H1 (cell line): ENCODE measurements at places on chromosomes 5 and 9. TPM values are rescaled to one million over a fixed set of nuclear protein-coding genes. Genes with fewer than 3 reads are reported as not detected.

CDO1 gene
- 25.4 and 26.1 TPM in 2 replicates for total RNA-seq

WDR36 gene
- 41.8 and 43.7 TPM in 2 replicates for total RNA-seq

- no peak for DNase-seq
Measured at GRCh38 chr9:79104216-79104615, 467.5 kb upstream of the TLE4 start.

DNA sequence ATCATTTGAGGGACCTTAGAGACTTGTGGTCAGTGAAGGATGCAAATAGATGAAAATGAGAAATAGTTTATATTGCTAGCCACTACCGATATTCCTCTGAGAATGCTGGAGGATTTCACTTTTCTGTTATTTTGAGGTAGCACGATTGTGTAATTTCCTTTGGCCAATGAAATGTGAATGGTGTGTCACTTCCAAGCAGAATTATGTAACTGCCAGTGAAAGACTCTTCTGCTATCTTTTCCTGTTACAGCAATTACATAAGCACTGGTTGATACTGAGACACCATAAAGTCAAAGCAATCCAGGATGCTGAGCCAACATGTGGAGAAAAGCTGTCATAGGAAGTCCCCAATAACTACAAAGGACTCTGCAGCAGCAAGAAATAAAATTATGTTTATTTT, 3.6 kb upstream of the PCDHA2 start:
- no peak for DNase-seq

DNA sequence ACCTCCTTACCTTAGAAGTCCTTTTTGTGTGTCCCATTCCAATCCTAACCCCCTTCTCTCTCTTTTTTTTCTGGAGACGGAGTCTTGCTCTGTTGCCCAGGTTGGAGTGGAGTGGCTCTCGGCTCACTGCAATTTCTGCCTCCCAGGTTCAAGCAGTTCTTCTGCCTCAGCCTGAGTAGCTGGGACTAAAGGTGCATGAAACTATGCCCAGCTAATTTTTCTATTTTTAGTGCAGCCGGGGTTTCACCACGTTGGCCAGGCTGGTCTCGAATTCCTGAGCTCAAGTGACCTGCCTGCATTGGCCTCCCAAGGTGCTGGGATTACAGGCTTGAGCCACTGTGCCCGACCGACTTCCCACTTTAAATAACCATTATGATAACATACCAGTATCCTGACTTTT, 17.5 kb downstream of the TMEM38B start:
- no peak for DNase-seq

- no peak for DNase-seq
Measured at GRCh38 chr5:173018358-173018757, 34.8 kb downstream of the ATP6V0E1 start.

DNA sequence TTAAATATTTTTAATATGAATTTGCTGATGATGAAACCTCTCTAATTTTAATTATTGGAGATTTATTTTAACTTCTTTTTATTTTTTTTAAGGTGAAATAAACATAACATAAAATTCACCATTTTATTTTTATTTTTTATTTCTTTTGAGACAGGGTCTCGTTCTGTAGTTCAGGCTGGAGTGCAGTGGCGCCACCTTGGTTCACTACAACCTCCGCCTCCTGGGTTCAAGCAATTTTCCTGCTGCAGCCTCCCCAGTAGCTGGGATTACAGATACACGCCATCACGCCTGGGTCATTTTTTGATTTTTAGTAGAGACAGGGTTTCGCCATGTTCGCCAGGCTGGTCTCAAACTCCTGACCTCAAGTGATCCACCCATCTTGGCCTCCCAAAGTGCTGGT, 402.9 kb downstream of the PRR16 start:
- DNase-seq, result no peak

DNA sequence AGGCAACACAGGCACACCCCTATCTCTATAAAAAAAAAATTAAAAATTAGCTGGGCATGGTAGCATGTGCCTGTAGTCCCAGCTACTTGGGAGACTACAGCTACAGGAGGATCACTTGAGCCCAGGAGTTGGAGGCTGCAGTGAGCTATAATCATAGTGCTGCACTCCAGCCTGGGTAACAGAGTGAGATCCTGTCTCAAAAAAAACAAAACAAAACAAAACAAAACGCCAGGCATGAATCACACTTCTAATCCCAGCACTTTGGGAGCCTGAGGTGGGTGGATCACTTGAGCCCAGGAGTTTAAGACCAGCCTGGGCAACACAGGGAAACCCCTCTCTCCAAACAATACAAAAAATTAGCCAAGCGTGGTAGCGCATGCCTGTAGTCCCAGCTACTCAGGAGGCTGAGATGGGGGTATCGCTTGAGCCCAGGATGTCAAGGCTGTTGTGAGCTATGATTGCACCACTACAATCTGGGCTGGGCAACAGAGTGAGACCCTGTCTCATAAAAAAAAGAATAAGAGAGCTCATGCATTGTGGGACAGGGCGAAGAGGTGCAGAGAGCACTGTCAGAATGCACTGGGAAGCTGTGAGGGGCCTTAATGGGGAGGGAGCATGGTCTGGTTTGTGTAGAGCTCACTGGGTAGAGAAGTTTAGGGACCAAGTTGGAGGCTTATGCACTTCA, 8.4 kb upstream of the SAP30L start:
- no peak for DNase-seq

GRCh38 chr5:58122848-58123392, 337.0 kb downstream of the PLK2 start:
- DNase-seq, result no peak

DNA sequence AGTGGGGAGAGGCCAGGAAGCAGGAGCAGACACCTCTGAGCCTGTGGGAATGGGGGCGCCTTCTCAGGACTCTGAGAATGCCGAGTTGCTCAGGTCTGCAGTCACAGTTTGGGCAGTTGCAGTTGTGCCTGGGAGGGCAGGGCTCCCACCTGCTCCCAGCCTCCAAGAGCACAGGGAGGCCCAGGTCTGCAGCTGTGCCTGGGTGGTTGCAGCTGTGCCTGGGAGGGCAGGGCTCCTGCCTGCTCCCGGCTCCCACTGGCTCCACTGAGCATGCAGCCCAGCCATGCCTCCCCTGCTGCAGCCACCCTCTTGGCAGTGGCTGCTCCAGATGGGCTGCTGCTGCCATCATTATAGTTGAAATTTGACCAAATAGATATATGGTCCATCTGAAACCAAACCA, 1062.8 kb upstream of the ACO1 start:
- no peak for DNase-seq

- peak; percentile 94 for DNase-seq
Measured at GRCh38 chr5:88140856-88141752, 127.5 kb downstream of the TMEM161B start.

- no peak for DNase-seq
Measured at GRCh38 chr5:95966005-95966404, 4.4 kb upstream of the ELL2 start.

DNA sequence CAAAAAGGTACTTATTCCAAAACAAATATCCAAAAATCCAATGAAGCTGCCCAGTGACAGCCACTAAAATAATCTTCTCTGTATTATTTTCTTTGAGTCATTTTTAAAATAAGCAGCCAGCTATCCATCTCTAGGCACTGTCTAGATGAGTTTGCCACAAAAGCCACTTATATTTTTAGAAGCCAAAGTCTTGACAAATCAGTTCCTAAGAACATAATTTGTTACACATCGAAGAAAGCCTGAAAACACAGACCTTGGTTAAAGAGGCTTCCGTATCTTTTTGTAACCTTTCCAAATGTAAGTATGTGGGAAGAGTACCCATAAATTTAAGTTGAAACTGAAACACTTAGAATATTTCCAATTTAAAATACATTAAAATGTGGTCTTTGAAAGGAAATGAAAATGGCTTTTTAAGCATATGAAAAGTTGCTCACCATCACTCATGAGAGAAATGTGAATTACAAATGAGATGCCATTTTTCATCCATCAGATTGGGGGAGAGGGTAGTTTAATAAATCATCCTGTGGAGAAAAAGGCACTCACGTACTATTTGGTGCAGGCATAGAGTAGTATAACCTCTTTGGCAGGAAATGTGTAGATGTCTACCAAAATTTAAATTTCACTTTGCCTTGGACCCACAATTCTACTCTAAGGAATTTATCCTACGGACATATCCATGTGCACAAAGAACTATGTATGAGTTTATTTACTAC, 180.4 kb downstream of the MLLT3 start:
- no peak for DNase-seq

CYSRT1 gene
- total RNA-seq, result 1.0 and 1.6 TPM in 2 replicates

DNA sequence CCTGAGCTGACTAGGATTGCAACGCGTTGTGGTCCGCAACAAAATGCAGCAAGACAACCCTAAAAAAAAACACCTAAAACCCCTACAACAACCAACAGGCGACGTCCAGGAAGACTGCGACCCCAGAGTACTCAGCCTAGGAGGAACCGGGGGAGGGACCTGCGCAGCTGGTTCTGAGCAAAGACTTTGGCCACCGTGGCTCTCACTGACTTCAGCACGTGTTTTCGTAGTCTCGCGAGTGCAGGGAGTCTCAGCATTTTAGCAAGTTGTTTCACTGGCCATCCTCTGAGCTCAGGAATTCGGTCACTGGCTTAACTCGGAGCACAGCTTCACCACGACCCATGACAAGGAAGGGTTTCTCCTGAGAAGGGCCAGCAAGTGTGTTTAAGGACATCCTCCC, 8.6 kb upstream of the ZDHHC11 start:
- DNase-seq, result no peak

SPATA31E1 gene
- 0.09 TPM in 1 of 2 replicates, not detected in the other for total RNA-seq

DNA sequence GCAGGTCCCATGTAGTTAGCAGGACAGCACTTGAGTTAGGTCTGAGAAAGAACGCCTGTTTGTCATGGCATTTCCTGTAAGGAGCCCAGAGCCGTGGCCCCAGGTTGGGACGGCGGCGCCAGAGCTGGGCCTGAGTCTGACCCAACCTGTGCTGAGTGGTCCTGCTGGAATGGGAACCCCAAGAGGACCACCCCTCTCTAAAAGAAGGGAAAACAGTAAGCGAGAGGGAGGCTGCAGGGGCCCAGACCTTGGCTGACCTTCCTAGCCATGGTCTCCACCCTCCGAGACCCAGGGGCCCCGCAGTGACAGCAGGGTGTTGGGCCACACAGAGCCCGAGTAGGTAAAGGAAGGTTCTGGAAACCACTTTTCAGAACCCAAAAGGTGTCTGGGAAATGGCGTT, 1.8 kb upstream of the LRRC14B start:
- no peak for DNase-seq

FOXI1 gene
- total RNA-seq, result not detected in 2 replicates

DNA sequence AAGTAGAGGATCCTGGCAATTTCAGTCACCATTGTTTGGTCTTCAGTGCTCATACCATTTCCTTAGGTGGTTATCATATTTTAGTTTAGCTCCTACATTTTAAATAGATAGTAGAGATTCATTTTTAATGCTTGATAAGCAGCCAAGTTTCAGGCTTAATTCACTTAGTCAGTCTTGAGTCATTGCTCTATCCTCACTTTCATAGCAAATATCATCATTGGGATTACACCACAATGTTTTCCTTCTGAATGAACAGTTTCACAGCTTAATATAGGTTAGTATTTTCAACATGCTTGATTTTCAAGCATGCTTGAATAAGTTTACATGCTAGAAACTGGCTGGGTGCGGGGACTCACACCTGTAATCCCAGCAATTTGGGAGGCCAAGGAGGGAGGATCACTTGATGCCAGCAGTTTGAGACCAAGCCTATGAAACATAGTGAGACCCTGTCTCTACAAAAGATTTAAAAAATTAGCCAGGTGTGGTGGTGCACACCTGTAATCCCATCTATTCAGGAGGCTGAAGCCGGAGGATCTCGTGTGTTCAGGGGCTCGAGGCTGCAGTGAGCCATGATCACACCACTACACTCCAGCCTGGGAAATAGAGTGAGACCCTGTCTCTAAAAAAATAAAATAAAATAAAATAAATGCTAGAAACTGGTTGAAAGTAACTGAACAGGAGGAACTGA, 339.9 kb downstream of the ADGRV1 start:
- no peak for DNase-seq

FAM153A gene
- not detected in 2 replicates for total RNA-seq

DRD1 gene
- total RNA-seq, result 0.08 and 0.19 TPM in 2 replicates

GNAQ gene
- 58.6 and 63.8 TPM in 2 replicates for total RNA-seq

DNA sequence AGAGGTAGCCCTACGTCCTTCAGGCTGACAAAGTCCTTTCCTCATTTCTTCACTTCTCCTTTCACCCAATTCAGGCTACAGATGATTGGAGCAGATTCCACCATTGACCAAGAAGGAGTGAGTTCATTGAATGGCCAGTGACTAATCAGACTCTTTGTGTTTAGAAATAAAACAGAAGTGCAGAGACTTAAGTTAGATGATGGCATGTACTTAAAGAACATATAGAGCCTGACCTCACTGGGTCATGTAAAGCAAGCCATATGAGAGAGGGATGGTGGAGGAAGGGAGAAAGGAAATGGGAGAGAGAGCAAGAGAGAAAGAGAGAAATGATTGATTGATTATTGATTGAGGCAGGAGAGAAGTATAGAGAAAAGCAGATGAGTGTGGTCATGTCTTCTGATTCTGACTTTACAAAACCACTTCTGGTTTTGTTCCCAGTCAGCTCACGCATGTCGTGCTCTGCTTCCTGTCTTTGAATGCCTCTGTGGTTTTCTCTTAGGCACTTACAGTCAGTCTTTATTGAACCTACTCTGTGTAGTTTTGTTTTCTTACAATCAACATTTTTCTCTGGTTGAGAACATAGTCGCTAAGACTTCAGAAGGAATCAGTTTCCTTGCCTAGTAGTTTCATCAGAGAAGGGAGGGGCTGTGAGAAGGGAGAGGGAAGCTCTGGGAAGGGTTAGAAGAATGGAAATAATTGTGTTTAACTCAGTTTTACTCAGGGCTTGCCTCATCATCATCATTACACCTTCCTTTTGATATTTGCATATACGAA, 149.2 kb upstream of the KLF9 start:
- DNase-seq, result no peak

- no peak for DNase-seq
Measured at GRCh38 chr5:31767335-31768031, 128.6 kb downstream of the PDZD2 start.

CATSPER3 gene
- total RNA-seq, result 0.48 TPM in 1 of 2 replicates, not detected in the other

GRCh38 chr9:20289423-20290010, 332.8 kb downstream of the MLLT3 start:
- DNase-seq, result no peak

- DNase-seq, result no peak
Measured at GRCh38 chr5:155624597-155625241, 611.2 kb downstream of the KIF4B start.

DNA sequence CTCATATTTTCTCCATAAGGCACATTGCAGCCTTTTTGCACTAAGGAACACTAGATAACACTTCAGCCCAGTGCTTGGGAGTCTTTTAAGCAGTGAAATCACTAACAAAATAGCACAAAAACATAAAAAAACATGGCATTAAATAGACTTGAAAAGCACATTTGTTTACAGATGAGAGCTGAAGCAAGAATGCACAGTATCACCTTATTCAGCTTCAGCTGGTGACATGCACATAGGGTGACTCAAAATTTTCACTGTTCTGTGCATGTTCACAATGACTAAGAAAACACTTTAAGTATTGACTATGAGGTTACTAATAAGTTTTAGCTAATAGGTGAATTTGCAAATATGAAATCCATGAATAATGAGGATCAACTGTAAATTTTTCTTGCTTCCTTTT, 293.9 kb upstream of the TARS1 start:
- no peak for DNase-seq

- no peak for DNase-seq
Measured at GRCh38 chr5:14463629-14464028, 118.0 kb upstream of the OTULINL start.

GRCh38 chr5:151676719-151677118, 10.0 kb downstream of the SPARC start:
- DNase-seq, result no peak
